Esophagus squamous epithelium (tissue), 5 donors: ENCODE measurements at places on chromosomes 12 and 14.

GRCh38 chr14:106842687-106843086, 1316.3 kb downstream of the TMEM121 start:
- DNase-seq: no peak

DNA sequence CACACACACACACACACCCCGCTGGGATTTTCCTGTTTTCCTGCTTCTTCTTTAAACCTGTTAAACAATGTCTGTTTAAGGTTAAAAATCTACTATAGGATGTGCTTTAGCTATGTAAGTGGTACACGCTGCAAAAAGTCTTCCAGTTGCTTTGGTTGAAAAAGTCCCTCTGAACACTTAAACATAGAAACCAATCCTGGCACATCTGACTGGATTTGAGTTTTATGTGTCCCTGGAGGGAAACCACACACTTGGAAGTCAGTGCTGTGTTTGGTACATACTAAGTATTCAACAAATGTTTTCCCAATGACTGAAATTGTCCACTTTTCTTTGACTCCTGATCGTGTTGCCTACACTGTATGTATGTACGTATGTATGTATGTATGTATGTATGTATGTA, 22.0 kb downstream of the CFL2 start:
- DNase-seq: no peak

DNA sequence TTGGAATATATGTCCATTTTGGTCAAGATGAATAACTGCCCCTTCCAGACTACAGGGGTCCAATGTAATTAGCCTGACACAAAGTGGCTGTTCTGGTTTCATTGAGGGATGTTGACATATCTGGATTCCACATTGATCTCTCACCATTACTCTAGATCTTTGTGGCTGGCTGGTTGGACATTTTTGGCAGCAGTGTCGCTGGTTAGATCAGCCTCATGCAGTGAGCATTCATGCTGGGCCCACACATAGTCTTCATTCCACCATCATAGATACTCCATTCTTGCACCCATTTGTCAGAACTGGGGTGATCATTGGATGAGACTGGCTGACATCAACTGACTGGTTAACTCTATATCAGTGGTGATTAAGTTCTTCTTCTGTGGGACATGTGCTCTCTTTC, 74.4 kb downstream of the MGST1 start:
- DNase-seq: no peak

DNA sequence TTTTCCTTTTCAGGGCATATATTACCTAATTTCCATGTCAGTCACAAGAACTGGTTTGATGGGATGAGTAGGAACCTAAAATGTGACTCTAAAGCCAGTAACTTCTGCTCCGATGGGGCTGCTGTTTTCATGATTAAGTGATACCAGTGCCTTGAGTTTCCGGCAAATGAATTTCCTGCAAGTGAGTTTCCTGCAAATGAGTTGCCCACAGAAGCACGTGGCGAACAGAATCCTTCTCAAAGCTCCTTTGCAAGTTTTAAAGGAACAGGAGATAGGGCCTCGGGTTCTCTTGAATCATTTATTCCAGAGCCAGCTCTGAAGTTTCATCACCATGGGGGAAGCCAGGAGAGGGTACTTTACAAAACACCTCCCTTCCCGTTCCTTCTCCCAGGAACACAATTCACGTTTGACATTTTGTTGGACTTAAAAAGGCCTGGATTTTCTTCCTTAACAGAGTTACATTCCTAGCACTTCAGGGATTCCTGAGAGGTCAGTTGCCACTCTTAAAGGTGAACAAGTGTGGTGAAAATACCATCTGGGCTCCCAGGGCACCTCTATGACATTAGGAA, 2.2 kb upstream of the PPTC7 start:
- DNase-seq: no peak
